ENCODE measurements at places on chromosomes 5 and 9.

GRCh38 chr9:69357030-69357775, 32.2 kb downstream of the ENTREP1 start:
- no peak for DNase-seq

DNA sequence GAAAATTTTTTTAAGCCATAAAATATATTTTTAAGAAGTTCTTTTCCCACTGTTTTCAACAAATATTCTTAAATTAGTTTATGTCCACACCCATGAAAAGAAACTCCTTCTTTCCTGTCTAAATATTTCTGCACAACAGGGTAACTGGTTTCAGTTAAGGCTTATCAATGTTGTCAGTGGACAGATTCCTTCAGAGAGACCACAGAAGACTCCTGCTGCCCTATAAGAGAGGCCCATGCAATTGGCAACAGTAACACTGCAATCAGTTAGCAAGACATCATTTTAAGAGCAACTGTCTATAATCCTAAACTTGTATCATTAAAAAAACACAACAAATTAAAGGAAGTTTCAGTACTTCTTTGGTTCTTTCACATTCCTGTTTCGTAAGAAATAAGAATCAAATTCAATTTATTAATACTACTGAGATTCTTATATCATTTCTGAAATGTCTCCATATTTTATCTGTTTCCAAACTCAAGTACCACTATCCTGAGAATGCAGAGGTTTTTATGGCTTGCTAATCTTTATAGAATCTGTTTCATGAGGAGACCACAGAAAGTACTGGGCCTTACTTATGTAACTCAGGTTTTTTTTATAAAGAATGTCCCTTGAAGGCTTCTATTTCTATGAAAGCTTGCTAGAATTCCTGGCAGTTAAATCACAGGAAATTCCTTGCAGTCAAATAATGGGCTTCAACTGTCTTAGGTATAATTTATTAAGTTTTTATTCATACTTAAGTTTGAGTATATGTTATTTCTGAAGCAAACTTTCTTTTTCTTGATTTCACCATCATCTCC, 240.2 kb downstream of the RFX3 start:
- DNase-seq: no peak

- no peak for DNase-seq
These were observed 20.4 kb downstream of the AUH start for GRCh38 chr9:91341258-91341746.

- DNase-seq: no peak
These were observed 23.4 kb upstream of the RUFY1 start for GRCh38 chr5:179526978-179527377.

DNA sequence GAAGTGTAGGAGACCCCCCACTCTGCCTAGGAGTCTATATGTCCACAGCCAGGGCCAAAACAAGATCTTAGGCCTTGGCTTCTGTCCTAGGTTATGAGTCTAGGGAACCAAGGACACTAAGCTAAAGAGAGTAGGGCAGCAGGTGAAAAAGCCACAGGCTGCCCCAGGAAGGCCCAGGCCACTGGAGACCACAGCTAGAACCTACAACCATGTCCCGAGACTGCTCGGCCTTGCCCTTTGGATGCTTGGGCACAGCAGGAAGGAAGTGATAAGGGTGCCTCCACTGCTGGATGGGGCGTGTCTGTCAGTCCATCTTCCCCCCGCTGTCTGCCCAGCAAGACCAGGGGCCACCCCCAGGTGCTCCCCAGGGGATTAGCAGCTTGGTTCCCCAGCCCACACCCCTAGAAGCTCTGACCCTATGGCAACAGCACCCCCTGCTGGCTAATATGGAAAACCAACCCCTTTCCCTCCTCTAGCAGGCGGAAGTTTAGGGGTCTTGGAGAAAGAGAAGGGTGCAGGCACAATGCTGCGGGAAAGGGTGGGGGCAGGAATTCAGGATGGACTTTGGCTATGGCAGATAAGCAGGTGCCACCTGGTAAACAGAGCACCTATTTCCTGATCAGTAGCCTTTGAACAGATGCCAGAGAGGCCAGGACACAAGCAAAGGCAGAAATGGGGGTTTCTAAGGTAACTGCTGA, 10.5 kb upstream of the IRF1 start:
- DNase-seq: peak; percentile 79

DNA sequence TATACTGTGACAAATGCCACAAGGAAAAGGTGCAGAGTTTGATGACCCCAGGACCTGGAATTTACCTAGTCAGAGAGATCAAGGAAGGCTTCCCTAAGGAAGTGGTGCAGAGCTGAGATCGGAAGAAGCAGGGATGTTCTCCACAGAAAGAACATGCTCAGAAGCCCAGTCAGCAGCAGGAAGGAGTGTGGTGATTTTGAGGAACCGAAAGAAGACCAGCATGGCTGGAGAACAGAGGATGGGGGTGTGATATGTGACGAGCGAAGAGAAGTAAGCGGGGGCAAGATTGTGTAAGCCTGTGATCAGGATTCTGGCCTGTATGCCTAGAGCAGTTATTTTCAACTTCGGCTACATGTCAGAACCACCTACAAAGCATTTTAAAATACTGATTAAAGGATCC, 18.7 kb upstream of the PIK3R1 start:
- no peak for DNase-seq

DNA sequence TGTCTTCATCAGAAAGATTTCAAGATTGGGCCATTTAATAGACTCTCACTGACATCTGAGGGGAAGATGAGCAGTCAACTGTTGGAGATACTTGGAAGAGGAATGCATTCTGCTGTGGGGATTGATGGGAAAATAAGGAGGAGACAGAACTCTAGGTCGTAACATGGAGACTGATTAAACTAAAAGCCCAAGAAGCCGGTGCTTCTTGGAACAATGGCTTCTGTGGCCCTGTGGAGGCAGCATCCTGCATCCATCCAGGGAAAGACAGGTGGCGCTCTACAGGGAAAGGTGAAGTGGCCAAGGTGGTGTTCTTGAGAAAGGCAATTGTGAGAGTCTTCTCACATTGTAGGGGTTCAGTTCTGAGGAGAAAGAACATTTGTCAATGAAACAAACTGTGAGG, 31.3 kb downstream of the ZFAND5 start:
- no peak for DNase-seq

DNA sequence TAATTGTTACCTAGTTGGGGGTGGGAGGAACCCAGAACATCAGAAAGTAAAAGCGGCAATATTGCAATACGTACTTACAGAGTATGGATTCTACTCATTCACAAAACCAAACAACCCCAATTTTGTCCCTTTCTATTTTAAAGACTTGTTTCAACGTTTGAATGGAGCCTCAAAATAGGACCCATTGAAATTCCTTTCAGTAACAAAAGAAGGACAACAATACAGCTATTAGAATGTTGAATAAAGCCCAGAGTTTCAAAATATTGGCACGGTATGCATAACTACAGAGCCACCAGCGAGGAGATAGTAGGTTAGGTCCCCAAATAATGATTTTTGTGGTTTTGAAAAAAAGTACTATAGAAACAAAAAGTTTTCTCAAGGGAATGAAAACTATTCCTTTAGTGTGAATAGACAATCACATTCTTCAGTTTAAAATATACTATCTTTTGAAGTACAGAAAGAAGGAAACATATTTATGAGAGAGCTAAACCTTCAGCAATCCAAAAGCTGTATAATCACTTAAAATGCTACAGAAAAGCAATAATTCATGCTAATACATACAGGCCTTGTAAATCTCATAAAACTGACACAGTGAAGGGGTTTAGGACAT, 235.5 kb downstream of the RFX3 start:
- no peak for DNase-seq

Data from activated gamma-delta T cell treated with Interleukin-2 at 50 U/mL for 16 hours (primary cell).